Renal pelvis (tissue), 12 donors: ENCODE measurements at places on chromosomes 1 and 21.

- peak; percentile 19 for DNase-seq
Measured at GRCh38 chr1:46903481-46903880, 37.8 kb downstream of the CYP4A11 start.

DNA sequence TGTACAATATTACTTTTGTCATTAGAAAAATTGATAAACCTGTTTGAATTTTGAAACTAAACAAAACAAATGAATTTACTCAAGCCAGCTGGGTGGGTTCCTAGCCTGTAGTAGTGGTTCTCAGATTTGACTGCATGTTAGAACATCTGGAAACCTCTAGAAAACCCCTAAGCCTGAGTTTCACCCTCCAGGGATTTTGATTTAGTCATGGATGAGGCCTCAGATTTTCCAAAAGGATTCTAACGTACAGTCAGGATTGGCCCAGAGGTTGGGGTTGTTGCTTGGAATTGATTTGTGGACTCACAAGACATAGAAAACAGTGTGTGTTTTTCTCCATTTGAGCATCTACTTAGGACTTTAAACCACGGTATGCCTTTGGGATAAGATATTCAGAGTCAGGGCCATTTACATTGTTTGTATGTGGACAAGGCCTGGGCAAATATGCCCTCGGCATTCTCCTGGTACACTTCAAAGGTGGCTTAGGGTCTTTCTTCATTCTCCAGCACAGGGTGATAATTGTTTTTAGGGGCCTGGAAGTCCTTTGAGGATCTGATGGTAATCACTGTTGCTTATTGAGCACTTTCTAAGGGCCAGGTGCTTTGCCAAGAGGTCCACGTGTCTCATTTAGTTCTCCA is 42.6 kb downstream of the ATP5PO start:
- no peak for DNase-seq

- no peak for DNase-seq
Measured at GRCh38 chr1:10637834-10638558, 158.4 kb downstream of the CASZ1 start.

GRCh38 chr1:151210830-151211229 is 12.5 kb downstream of the PIP5K1A start:
- no peak for DNase-seq

- DNase-seq, result no peak
Measured at GRCh38 chr1:215872658-215873057, 305.6 kb downstream of the KCTD3 start.

GRCh38 chr1:91872559-91873081 is 13.3 kb downstream of the TGFBR3 start:
- DNase-seq, result no peak

DNA sequence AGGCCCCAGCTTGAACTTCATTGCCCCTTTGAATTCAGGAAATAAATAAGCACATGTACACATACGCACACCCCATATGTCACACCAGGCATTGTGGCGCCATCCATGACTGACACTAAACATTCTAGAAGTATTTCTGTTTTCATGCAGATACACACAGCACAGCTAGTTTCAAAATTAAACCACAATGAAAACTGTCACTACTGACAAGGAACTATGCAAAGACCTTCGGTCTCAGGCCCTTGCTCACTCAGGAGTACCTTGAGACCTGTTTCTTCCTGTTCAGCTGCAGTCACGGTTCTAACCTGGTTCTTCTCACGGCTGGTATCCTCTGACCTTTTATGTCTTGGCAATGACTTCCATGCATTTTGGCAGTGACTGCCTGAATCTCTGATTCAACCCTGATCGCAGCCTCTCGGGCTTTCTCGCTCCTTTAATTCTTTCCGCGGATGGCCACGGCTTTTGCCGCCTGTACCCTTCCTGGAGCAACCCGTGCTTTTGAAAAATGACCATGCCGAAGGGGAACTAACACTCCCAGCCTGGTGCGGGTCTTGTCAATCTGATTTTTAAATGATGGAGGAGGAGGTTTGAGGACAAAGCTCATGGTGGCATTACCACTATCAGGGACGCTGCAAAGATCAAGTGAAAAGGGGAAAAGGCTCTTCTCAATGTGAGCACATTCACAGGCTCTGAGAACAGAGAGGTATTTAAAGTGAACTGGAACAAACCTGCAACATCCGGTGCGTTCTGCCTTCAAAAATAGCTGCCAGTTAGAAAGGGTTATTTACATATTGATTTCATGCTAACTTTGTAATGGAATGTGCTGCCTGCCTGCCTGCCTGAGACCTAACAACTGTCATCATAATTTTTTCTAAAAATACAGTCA is 384.6 kb downstream of the RRAGC start:
- DNase-seq, result no peak

- DNase-seq, result no peak
Measured at GRCh38 chr1:247104965-247105364, 809 bp upstream of the ZNF669 start.

DNA sequence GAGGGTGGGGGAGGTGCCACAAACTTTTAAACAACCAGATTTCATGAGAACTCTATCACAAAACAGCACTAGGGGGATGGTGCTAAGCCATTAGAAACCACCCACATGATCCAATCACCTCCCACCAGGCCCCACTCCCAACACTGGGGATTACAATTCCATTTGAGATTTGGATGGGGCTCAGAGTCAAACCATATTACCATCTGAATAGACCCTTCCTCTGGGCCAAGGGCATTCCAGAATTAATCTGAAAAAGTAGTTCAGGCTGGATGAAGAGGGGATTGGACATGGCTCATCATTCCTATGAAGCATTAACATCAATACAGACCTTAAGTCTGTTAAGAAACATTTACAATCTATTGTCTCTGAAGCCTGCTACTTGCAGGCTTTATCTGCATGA is 149.9 kb upstream of the DNAH14 start:
- DNase-seq, result no peak

- DNase-seq, result no peak
Measured at GRCh38 chr1:107810291-107810951, 154.6 kb downstream of the VAV3 start.

GRCh38 chr1:66699213-66699612 is 53.0 kb upstream of the DYNLT5 start:
- no peak for DNase-seq

- no peak for DNase-seq
Measured at GRCh38 chr21:38401191-38401926, 96.9 kb downstream of the ERG start.

DNA sequence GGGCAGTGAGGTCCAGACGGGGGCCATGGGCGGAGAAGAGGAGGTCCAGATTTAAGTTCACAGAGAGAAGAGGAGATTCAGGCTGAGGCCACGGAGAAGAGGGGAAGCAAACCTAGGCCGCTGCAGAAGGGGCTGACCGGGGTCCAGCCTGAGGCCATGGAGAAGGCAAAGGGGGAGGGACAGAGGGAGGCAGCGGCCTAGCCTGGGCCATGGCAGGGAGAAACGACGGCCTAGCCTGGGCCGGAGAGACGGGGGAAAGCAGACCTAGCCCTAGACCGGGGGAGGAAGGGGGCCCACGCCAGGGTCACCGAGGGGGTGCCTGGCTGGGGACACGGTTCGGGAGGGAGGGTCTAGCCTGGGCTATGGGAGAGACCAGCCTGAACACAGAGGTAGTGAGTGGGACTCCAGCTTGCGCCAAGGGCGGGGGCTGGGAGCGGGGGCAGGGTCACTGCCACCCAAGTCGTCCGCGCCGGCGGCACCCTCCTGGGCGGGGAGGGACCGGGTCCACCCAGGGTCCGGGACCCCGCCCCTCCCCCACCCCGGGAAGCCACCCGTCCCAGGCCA is 459 bp downstream of the CAPZB start:
- DNase-seq, result no peak

- DNase-seq, result no peak
Measured at GRCh38 chr1:94553931-94554330, 12.4 kb upstream of the F3 start.

- DNase-seq, result no peak
Measured at GRCh38 chr1:226657895-226658545, 81.1 kb downstream of the ITPKB start.

DNA sequence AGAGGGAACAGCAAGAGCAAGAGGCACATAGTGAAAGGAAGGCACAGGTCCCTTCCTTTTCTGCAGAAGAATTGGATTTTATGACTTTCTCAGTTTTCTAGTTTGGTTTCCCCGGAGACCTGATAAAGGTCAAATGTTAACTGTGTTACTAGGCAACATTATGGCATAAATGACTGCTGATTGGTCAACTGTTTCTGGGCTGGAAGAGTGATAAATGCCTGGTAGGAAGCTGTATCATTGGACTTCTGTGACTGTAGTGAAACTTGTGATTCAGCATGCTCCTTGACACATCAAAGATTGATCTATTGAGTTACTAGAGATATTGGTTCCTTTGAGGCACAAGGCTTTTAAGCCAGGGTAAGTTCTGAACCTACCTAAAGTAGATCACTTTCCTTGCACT is 55.7 kb downstream of the LRRC8C start:
- DNase-seq, result no peak

- DNase-seq, result no peak
Measured at GRCh38 chr1:230519246-230519645, 93.1 kb upstream of the PGBD5 start.

DNA sequence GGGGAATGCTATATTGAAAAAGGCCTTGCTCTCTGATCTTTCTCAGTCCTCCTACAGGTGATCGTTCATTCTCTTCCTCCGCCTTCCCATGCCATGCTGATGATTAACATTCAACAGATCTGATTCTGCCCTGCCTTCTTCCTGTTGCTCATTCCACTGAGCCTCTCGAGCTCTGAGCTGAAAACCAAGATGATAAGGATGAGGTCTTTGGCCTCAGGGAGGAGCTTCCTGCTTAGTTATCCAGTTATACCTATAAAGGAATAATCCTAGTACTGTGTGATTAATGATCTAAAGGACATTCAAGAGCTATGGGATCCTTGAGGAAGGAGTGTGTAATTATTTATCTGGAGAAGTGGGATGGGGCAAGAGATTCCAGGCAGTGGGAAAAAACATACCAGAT is 25.2 kb upstream of the MAP3K7CL start:
- no peak for DNase-seq

- DNase-seq, result no peak
Measured at GRCh38 chr1:13935336-13935735, 235.3 kb downstream of the PRDM2 start.

DNA sequence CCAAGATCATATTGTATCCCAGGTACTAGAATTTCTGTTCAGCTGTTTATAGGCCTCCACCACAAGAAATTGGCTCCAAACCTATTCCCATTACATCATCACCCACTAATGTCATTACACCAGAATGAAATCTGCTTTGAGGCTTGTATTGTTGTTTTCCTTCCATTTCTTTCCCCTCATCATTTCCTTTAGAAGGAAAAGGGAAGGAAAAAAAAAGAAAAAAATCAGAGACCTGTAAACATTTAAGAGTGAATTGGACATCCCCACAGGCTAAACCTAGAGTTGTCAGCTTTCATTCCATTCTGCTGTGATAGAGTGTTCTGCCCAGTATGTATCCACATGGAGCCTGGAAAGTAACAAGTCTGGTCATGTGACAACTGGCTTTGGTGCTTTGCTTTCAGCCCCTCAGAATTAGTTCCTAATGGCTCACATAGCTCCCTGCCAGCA is 44.6 kb downstream of the NFYC start:
- DNase-seq, result no peak

DNA sequence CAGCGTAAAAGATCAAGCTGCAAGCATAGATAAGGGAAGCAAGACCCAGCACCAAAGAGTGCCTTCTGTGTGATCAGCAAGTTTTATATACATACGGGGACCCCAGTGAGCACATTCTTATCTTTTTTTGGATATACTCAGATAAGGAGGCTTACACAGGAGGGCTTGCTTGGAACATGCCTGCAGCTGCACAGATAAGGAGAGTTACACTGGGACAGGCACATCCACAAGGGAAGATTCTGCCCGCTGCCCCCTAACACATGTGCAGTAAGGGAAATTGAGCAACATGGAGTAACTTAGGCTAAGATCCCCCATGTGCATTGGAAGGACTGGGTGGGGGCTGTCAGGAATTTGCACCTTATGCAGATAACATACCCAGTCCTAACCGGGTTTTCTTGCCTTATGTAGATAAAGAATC is 1334.8 kb downstream of the MRPL39 start:
- DNase-seq, result no peak

GRCh38 chr1:238088560-238089290 is 198.0 kb upstream of the ZP4 start:
- DNase-seq, result no peak

DNA sequence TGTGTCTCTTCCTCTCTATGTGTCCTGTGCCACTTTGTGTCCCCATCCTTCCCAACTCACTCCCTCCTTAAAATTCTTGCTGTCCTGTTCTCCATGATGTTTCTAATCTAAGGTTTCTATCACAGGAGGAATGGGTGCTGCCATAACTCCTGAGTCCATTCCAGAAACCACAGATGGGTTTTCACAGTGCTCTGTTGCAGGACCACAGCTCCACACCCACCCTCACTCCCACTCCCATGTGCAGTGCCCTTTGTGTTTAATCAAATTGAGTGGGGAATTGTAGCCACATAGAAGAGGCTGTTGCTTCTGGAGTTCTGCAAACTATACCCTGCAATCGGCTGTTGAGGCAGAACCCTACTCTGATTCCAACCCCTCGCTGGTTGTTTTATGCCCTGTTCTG is 142.1 kb downstream of the SPATA46 start:
- no peak for DNase-seq

- no peak for DNase-seq
Measured at GRCh38 chr1:119603695-119604094, 44.4 kb downstream of the ZNF697 start.

- peak; percentile 95 for DNase-seq
Measured at GRCh38 chr1:42924082-42924850, 34.4 kb downstream of the SLC2A1 start.

- no peak for DNase-seq
Measured at GRCh38 chr1:87197156-87197555, 131.5 kb upstream of the LMO4 start.

DNA sequence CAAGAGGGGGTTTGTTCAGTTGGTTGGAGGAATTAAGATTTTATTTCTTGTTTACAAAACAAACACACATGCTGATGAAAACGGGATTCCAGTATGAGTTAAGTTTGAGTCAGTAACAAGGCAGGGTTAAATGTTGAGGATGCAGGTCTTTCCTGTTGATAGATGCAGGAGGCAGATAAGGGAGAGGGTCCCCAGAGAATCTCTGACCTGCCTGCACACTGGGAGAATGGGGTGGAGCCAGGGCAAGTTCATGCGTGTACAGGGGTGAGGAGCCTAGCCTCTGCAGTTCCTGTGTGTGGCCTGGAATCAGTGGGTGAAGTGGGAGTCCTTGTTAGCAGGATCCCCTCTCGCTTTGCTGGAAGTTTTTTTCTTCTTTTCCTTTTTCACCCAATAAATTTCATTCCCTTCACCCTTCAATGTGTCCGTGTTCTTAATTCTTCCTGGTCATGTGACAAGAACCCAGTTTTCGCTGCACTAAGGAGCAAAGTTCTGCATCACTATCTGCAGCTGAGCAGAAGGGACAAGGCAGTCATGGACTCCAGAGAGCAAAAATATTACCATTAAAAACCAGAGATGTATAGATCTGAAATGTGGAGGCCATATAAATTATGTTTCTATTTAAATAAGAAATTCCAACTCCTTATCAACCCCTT is 69.9 kb upstream of the MARK1 start:
- no peak for DNase-seq

- DNase-seq, result no peak
Measured at GRCh38 chr1:118042501-118042900, 113.0 kb downstream of the WDR3 start.

GRCh38 chr1:156750711-156751450 is 594 bp downstream of the HDGF start:
- DNase-seq, result no peak
